Stimulated activated CD4-positive, alpha-beta T cell treated with anti-CD3 and anti-CD28 coated beads, Interleukin-12 subunit alpha, Interleukin-12 subunit beta, amount 100 ng/mL, for 24 hours (primary cell): ENCODE measurements at places on chromosomes 6 and 20.

GRCh38 chr20:8749101-8749500 is 319.8 kb upstream of the PLCB4 start:
- no peak for DNase-seq

DNA sequence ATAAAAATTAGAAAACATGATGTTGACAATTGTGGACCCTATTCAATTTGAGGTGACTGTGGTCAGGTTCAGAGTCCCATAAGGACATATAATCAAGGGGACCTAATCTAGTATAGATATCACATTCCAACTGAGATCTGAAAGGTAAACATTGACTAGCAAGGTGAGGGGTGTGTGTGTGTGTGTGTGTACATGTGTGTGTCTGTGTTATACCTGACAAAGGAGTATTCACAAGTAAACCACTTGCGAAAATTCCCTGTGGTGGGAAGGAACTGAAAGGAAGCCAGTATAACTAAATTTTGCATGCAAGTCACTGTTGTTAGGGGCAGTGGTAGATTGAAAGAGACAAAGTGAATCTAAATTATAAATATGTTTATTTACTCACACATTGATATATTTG is 723.7 kb downstream of the COL12A1 start:
- DNase-seq = no peak

DNA sequence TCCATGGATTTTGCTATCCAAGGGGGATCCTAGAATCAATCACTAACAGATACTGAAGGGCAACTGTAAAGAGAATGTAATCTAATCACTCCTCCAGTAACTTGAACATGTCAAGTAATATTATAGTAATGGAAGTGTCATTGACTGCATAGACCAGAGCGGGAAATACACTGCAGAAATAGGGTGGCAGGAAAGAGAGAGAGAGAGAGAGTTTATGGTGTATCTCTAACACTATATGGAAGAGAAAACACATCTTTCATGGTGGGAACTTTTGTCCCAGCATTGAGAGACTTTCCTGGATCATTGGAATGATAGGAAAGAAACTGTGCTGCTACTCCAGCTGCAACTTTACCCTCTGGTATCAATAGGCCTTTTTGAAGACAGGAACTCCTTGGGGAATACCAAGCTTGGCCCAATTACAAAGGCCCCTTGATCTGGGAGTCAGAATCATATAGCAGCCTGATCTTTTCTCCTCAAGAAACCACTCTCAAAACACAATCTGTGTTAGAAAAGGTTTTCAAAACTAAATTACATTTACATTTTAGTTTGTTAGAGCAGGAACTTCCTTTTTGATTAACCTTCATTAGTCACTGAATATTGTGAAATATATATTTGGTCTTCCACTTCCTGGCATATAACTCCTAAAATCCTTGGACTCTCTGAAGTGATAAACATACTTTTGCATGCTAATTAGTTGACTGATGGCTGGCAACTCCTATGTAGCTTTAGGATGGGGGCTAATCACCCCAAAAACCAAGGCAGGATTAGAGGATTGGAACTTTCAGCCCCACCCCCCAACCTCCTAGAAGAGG is 29.5 kb upstream of the RNGTT start:
- no peak for DNase-seq

- DNase-seq = no peak
Measured at GRCh38 chr20:33827634-33828325, 16.6 kb downstream of the CHMP4B start.

GRCh38 chr6:50936277-50936681 is 117.6 kb downstream of the TFAP2B start:
- no peak for DNase-seq

DNA sequence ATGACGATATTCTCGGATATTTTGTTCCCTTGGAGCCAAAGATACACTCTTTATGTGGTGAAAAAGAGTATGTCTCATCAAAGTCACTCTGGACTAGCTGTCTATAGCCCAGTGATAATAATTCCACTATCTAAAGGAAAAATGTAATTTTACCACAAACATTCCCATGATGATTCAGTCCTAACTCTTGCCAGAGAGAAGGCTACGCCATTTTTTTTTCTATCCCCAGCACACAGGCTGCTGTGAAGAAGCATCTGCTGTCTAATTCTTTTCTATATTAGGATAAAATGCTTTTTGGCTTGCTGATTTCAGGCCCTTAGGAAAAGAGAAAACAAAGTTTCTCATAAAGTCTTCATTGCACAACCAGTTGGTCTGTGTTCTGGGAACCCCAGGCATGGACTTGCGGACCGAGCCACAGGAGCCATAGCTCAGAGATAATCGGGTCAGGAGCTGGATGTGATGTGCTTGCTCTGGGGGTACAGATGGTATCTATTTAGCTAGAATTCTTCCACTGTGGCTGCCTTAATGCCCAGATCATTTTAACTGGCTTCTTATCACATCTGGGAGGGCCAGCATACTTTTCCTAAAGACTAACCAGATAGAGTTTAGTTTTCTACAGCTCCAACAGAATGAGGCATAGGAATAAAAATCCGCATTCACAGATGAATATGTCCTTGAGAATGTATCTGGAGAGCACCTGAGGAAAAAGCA is 683.7 kb upstream of the ID4 start:
- no peak for DNase-seq

- DNase-seq = no peak
Measured at GRCh38 chr20:35888657-35889056, 65.6 kb downstream of the SCAND1 start.

DNA sequence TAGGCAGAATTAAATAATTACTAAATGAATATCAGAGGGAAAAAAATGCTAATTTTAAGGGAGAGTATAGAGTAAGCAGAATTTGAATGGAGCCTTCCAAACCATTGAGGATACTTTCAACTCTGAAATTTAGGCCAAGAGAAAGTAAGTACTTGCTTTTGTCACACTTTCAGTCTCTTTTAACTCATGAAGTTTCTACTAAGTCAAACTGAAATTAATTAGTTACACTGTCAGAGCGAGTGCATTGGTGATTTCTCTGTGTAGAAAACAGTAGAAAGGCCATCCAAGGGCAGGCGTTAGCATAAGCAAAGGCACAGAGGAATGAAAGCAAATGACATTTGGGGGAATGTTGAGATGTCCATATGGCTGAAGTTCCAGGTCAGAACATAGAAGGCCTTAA is 92.9 kb downstream of the PLEKHG1 start:
- DNase-seq = no peak

DNA sequence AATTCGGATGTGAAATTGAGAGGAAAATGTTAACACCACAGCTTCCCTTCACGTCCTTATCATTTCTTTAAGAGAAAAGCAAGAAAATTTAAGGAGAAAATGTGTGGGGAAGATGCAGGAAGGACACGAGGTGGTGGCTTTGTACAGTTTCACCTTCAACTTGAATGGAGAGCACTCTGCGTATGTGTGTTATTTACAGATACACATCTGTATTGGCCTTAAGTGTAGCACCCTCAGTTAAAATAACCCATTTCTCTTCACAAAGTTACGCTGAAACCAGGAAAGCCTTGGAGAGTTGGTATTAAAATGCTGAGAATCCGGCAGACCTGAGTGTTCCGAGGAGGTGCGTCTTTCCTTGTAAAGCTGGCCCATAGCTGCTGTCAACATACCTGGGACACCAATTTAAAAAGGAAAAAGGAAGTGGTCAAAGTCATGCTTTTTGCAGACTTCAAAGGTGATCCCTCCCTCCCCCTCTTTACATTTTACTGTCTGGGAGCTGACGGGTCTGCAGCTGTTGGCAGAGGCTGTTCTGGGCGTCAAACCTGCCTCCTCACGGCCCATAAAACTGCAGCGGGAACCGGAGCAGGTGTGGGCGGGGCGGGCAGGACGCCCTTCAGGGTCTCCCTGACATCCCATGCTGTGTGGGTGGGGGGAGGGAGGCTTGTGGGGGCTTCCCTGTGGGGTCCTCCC is 61.3 kb upstream of the TBXT start:
- DNase-seq = no peak

DNA sequence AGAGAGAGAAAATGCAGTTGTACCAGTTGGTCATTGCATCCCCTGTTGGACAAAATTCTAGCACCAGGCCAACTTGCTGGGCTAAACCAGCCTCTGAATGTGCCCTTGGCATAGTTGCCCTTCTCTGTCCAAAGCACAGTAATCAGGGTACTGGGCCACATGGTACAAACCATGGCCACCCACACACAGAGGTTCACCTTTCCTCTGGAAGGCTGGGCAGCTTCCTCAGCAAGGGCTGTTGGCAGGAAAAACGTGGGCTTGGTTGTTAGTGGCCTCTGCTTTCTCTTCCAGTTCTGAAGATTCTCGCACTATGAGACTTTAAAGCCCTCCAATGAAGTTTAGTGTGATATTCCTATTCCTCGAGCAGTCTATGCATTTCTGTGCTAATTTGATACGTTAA is 706 bp downstream of the DDO start:
- DNase-seq = no peak

GRCh38 chr6:7270320-7271204 is 42.4 kb downstream of the SSR1 start:
- no peak for DNase-seq

DNA sequence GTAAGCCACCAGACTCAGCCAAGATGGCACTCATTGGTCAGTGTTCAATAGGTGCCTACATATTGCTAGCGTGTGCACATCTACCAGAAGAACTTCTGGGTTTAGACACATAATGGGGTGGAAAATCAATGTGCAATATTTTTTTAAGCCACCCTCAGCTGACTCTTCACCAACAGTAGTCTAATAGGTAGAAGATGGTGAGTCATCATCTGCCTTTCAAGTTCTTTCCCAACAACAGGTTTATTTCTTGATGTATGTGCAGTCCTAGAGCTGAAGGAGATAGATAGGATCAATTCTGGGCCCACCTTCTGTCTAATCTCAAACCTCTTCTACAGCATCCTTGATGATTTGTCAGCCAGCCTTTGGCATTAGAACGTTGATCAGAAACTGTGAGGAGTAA is 41.3 kb downstream of the IRAK1BP1 start:
- DNase-seq = no peak

GRCh38 chr6:160733050-160733646 is 31.1 kb downstream of the PLG start:
- peak; percentile 10 for DNase-seq

GRCh38 chr6:163260111-163260895 is 154.2 kb upstream of the QKI start:
- no peak for DNase-seq

DNA sequence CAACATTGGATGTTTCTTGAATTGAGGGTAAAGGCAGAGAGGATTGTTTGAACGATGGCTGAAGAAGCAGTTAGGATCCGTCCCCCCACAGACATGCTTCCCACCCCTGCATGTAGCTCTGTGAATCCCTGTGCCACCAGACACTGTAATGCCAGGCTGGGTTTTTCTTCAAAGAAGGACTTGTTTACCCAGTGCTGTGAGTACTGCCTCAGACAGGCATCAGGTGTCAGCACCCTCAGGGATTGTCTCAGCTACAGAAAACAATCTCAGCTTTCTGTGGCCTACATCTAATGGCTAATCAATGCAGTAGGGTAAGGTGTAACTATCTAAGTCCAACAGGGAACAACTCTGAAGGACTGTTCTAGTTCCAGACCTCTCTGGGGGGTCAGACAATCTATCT is 853.0 kb upstream of the EPHA7 start:
- DNase-seq = no peak

GRCh38 chr6:140061110-140062042 is 686.9 kb upstream of the CITED2 start:
- DNase-seq = no peak

GRCh38 chr20:35503841-35504561 is 25.5 kb downstream of the C20orf173 start:
- DNase-seq = no peak

- no peak for DNase-seq
Measured at GRCh38 chr6:143528164-143528811, 16.8 kb upstream of the FUCA2 start.

GRCh38 chr6:32050562-32050961 is 12.3 kb downstream of the CYP21A2 start:
- DNase-seq = no peak

- DNase-seq = no peak
Measured at GRCh38 chr6:42279966-42280629, 62.4 kb upstream of the MRPS10 start.

DNA sequence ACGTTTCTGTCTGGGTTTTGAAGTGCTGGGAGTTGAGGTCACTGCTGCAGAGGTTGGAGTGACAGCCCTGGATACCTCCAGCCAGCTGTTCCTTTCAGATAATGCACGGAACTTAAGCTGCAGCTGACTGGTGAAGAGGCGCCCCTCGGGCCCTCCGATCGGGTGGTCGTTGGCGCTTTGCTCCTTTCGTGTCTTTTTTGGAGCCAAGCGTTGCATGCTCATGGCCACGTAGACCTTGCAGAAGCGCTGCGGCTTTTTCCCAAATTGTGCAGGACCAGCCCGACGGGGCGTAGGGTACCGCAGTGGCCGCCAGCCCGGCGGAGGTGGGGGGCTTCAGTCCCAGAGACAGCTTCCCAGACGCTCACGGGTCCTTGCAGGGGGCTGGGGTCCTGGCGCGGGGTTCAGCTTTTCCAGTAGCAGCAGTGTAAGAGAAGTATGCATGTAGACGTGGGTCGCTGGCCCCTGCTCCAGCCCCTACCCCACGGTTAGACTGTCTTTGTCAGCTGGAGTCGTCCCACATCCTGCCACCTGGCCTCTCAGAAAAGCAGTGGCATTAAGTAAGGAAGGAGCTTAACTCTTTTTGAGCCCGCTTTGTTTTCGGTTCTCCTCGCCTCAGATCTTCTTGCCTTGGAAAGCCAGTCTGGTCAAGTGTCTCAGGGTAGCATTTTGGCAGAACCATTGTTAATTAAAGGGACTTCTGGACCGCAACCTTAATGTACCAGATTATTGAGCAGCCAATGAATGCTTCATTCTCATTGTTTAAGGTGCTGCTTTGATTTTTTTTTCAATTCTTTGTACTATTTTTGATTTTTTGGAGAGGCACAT is 838 bp downstream of the TNFAIP3 start:
- DNase-seq = no peak

GRCh38 chr6:113819169-113819830 is 37.8 kb upstream of the MARCKS start:
- DNase-seq = no peak

- DNase-seq = no peak
Measured at GRCh38 chr20:2089447-2089846, 12.2 kb upstream of the STK35 start.

GRCh38 chr6:99573980-99574617 is 5.6 kb upstream of the CCNC start:
- DNase-seq = no peak

DNA sequence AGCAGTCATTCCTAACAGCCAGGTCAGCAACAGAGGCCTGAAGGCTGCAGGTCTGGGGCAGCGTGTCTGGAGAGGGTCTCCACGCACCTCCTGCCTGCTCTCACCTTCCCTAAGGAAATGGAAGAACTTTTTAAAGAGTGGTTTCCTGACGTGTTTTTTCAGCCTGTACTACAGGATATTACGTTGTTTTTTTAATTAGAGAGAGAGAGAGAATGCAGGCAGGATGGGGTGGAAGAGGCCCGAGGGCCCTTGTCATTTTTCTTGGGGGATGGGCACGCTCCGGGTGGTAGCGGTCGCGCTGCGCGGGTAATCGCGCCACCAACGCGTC is 2.1 kb downstream of the DLL1 start:
- no peak for DNase-seq

- DNase-seq = peak; percentile 61
Measured at GRCh38 chr20:63442100-63442493, 30.4 kb downstream of the KCNQ2 start.

- DNase-seq = no peak
Measured at GRCh38 chr6:76770281-76770680, 693.0 kb downstream of the HTR1B start.

- no peak for DNase-seq
Measured at GRCh38 chr6:136547336-136547735, 2.9 kb downstream of the MAP7 start.

GRCh38 chr20:47720636-47721427 is 64.4 kb downstream of the SULF2 start:
- DNase-seq = no peak
